Stimulated activated CD8-positive, alpha-beta memory T cell treated with anti-CD3 and anti-CD28 coated beads, Interleukin-4, amount 100 ng/mL, for 1 hour (primary cell): ENCODE measurements at places on chromosomes 2 and 18.
A peak's percentile ranks its signal among the peaks of the same experiment; 100 is the strongest.

DNA sequence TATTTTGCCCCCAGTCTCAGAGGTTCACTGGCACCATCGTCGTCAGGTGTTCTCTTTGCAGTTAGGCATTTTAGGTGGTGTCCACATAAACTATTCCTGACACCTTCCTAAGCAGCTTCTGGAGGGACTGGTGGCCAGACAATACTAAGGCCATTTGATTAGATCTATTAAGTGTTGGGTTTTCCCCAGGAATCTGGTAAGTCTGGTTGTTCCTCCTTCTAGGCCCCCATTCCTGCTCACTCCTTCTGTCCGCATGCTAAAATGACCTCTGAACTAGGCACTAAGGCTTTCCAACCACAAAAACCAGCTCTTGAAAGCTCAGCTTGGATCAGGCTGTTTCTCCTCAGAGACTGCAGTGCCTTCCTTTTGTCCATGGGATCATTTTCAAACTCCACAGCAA is 100.7 kb downstream of the MGAT5 start:
- no peak for DNase-seq

- no peak for DNase-seq
These were observed 302.9 kb upstream of the ERBB4 start for GRCh38 chr2:212841460-212841859.

- no peak for DNase-seq
These were observed 103.3 kb downstream of the CTAGE1 start for GRCh38 chr18:22314420-22314819.

DNA sequence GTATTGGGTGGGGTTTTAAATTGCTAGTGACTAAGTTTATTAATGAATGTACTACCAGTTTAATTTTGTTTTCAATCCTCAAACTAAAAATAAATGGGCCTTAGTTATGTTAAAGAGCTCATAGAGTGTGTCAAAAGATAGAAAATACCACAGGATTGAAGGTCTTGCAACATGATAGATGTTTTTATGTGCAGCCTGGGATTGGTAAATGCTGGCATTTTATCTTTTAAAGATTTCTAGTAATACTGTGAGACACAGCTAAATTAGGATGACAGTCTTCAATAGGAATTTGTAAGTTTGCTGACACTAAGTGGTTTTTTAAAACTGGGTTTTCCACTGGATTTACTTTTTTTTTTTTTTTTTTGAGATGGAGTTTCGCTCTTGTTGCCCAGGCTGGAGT is 122.3 kb downstream of the HAUS1 start:
- no peak for DNase-seq

GRCh38 chr18:8367217-8367988 is 241.8 kb upstream of the RAB12 start:
- DNase-seq = no peak

- no peak for DNase-seq
These were observed 60.9 kb upstream of the DSEL start for GRCh38 chr18:67577386-67577785.

DNA sequence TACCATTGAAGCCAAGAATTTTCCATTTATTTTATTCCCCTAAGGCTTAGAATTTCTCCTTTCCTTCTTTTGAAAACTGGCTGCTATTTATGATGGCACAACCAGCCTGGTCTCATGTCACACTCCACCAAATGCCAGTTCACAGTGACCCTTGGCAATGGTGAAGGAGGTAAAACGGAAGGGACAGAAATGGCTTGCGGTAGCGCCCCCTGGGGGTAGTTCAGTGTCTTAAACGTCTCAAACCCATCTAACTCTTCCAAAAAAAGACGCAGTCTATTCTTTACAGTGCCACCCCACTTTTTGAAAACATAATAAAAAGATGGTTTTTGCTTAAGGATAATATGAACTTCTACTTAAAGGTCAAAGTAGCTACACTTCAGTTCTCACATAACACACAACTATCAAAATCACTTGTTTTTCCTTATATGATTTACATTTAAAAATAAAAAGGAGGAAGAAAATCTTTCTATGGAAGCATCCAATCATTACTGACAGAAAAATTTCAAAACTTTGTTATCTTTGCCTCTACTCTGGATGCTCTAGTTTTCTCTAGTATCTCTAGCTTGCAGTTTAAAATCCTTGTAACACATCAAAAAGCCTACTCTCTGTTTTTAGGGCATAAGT is 28.0 kb downstream of the PNO1 start:
- peak; percentile 6 for DNase-seq

DNA sequence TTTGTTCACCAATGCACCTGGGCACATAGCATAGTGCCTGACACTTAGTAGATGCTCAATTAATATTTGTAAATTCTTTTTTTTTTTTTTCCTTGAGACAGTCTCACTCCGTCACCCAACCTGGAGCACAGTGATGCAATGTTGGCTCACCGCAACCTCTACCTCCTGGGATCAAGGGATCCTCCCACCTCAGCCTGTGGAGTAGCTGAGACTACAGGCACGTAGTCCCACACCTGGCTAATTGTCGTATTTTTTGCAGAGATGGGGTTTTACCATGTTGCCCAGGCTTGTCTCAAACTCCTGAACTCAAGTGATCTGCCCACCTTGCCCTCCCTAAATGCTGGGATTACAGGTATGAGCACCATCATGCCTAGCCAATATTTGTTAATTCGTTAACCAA is 23.2 kb upstream of the LPIN2 start:
- DNase-seq = no peak

DNA sequence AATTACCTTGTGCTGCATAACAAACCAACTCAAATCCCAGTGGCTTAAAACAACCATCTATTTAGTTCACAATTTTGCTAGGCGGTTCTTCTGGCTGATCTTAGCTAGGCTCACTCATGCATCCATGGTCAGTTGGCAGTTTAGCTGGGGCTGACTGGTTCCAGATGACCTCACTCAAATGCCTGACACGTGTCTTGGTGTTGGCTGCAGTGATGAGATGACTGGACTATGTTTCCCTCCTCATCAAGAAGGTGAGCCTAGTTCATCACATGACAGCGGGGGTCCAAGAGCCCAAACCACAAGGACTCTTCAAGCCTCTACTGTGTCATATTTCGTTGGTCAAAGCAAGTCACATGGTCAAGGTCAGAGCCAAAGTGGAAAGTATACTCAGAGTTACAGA is 42.7 kb upstream of the ACTR3 start:
- no peak for DNase-seq

GRCh38 chr18:68564961-68565360 is 149.9 kb downstream of the TMX3 start:
- no peak for DNase-seq

DNA sequence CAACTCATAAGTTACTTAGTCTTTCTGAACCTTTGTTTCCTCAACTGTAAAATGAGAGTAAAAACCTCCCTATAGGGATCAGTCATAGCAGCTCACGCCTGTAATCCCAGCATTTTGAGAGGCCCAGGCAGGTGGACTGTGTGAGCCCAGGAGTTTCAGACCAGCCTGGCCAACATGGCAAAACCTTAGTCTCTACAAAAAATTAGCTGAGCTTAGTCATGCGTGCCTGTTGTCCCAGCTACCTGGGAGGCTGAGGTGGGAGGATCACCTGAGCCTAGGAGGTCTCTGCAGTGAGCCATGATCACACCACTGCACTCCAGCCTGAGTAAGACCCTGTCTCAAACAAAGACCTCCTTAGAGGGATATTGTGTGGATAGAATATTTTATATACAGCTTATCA is 2.3 kb downstream of the GPR155 start:
- no peak for DNase-seq

DNA sequence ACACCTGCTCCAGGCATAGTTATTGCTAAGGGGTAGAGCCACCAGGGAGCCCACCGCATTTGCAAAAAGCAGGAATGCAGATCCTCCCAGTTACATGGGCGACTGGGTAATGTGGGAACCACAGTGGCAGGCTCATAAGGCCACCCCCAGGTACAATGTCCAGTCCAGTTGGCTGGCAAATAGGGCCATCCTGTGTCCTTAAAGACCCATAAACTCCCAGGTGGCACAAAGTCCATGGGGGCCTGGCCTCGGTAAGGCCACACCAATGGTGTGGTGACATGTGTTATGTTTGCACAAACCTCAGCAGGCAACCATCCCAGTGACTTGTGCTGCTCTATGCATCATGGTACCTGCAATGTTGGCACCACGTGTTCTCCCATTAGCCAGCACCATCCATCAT is 283.6 kb upstream of the GYPC start:
- DNase-seq = no peak

DNA sequence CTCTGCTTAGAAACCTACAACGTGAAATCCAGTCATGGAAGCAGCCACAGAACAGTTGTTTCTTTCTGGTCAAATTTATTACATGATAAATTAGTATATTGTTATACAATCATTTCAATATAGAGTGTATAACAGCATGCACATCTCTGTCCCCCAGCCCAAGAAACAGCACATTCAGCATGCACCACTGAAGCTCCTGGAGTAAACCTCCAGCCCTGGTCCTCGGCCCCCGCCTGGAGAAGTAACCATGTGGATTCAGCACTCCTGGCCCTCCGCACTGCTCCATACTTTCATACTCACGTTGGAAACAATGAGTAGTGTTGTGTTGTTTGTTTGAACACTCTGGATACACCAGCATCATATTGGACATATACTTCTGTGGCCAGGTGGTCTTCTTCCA is 15.3 kb upstream of the ID2 start:
- no peak for DNase-seq

- DNase-seq = no peak
These were observed 72.8 kb downstream of the HNMT start for GRCh38 chr2:138037090-138037489.

GRCh38 chr2:164625378-164625971 is 4.2 kb upstream of the GRB14 start:
- no peak for DNase-seq

- no peak for DNase-seq
These were observed 58.5 kb upstream of the TMEM18 start for GRCh38 chr2:735670-736218.

- no peak for DNase-seq
These were observed 39.3 kb upstream of the EDAR start for GRCh38 chr2:109028277-109028676.

- DNase-seq = no peak
These were observed 20.5 kb upstream of the C1D start for GRCh38 chr2:68083346-68083745.

GRCh38 chr18:74288730-74289129 is 3.0 kb downstream of the CYB5A start:
- DNase-seq = no peak

DNA sequence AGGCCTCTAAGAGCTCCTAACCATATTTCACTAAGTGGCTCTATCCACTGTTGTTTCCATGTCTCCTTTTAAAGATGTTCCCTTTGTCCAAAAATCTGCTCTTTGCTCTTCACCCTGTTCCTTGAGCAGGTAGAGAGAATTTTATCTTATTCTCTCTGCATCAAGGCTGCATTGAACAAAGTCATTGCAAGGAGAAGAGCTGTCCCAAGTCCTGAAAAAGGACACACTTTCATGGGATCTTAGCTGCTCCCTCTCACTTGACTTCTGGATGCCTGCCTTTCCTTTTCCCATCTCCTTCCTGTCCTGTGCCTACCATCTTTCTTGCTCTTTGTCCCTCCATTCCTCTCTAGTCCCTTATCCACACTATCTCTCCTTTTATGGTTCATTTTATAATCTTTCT is 235.2 kb upstream of the THSD7B start:
- no peak for DNase-seq

GRCh38 chr2:72794572-72794971 is 31.3 kb downstream of the EXOC6B start:
- no peak for DNase-seq

DNA sequence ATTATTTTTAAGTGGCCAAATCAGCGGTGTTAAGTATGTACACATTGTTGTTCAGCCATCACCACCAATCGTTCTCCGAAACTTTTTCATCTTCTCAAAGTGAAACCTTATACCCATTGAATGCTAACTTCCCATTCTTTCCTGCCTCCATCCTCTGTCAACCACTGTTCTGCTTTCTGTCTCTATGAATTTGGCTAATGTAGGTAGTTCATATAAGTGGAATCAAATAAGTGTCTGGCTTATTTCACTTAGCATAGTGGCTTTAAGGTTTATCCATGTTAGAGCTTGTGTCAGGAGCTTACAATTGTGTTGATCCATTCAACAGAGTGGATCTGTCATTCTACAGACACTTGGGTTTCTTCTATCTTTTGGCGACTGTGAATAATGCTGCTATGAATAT is 192.1 kb downstream of the WDR7 start:
- no peak for DNase-seq

DNA sequence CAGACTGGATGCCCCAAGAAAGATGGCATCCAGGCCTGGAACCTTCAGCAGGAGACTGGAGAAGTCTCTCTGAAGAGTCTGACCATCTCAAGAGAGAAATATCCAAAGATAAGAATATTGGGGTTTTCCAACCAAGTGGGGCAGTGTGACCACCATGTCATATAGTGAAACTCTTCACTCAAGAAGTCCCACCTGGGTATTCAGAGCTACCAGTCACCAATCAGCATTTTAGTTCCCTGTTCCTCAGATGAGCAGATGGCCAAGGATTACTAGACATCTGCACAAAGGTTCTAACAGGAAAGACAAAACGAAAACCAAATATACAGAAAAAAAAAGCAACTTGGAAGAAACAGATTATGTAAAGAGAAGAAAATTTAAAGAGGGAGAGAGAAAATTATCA is 38.5 kb upstream of the CXCR4 start:
- no peak for DNase-seq

DNA sequence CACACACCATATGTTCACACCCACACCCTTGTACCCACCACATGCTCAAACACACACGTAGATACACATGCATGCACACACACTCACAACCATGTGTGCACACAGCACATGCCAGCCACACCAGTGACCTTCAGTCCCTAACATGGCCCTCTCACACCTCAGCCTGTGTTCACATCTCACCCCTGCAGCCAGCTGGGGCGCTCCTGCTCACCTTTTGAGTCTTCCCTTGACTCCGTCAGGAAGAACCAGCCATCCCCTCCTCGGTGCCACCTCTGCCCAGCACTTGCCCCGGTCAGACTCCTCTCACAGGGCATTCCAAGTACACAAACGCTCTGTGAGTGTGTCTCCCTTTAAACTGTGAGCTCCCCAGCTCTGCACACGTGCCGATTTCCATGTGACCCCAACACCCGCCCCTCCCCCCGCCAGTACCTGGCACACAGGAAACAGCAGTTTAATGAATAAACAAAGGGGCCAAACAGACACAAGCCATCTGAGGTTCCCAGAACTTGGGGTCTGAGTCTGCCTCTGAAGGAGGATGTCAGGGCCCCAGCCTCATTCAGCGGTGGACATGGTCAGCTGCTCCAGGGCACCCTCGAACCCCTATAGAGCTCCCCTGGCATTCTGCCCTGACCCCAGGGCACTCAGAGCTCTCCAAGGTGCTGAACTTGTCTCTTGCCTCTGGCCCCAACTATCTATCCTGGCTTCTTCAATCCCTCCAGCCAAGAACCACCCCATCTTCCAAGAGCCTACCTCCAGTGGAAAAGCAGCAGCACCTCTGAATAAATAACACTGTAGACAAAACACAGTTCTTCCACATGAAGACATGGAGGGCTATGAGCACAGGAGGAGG is 252.9 kb downstream of the ATAD2B start:
- no peak for DNase-seq

DNA sequence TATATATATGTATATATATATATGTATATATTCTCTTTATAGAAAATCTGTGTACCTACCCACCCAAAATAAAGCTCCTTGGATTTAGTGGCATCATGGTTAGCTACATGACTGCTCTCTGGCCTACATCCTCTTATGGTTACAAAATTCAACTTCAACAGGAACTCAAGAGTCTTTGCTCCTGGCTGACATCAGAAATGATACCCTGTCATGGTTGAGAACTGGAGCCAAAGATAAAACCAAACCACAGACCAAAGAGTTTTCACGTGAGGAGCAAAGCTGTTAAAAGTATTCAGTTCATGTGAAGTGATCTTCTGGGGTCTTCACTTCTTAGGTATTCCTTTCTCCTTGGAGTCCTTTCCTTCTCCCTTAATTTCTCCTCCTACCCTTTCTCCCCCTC is 476.3 kb downstream of the SOX11 start:
- no peak for DNase-seq
